ENCODE measurements at places on chromosomes 6 and 20.

- no peak for DNase-seq
Observed at GRCh38 chr20:31505903-31506302, 8.3 kb upstream of the HM13 start.

- no peak for DNase-seq
Observed at GRCh38 chr6:127812985-127813698, 87.7 kb downstream of the THEMIS start.

DNA sequence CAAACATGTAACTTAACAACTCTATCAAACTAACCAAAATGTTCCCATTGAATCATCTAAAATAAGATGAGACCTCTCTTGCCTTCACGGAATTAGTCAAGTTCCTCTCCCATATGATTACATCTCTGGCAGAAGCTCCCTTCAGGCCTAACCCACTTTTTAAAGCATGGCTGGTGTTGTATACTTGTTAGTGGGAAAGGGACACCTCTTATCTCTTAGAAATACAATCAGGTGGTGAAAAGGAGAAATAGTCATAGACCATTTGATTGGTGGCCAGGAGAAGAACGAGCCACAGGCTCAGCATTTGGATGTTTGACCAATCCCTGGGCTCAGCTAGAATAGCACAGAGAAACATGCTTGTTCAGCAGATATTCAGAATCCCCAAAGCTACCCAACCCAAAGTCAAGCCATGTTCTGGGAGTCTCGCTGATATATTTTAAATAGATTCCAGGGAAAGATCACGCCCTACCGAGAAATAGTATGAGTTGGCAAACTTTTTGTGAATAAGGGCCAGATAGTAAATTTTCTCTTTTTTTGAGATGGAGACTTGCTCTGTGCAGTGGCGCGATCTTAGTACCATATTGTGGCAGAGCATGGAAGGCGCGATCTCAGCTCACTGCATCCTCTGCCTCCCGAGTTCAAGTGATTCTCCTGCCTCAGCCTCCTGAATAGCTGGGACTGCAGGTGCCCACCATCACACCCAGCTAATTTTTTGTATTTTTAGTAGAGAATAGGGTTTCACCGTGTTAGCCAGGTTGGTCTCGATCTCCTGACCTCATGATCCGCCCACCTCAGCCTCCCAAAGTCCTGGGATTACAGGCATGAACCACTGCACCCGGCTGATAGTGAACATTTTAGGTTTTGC is 126.3 kb upstream of the MYLIP start:
- no peak for DNase-seq

- DNase-seq, result no peak
Observed at GRCh38 chr20:53220482-53221307, 248.5 kb downstream of the TSHZ2 start.

GRCh38 chr20:1313236-1313964 is 15.5 kb downstream of the SDCBP2 start:
- DNase-seq, result peak; percentile 47

GRCh38 chr6:1770968-1771723 is 161.4 kb downstream of the FOXC1 start:
- DNase-seq, result peak; percentile 12

- no peak for DNase-seq
Observed at GRCh38 chr20:5122873-5123260, 3.1 kb upstream of the PCNA start.

GRCh38 chr20:46731770-46732169 is 22.3 kb downstream of the SLC2A10 start:
- no peak for DNase-seq

DNA sequence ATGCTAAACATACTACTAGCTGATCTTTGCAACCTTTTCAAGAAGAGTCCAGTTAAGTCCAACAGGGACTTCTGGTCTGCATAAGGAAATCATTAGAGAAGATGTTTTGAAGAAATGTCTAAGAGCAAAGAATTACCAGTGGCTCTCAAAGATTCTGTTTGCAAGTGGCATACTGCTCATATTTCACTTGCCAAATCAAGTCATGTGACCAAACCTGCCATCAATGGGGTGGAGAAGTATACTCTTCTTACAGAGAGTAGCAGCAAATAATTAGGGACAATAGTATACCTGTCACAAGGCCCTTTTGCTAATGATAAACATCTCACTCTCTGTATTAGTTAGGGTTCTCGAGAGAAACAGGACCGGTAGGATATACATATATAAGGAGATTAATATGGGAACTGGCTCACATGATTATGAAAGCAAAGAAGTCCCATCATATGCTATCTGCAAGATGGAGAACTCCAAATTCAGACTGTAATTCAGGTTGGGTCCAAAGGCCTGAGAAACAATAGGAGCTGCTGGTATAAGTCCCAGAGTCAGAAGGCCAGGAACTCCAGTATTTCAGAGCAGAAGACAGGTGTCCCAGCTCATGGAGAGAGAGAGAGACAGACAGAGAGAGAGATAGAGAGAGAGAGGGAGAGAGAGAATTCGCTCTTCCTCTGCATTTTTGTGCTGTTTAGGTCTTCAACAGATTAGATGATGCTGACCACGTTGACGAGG is 111.5 kb downstream of the LCA5 start:
- no peak for DNase-seq

- peak; percentile 46 for DNase-seq
Observed at GRCh38 chr20:51531141-51531710, 11.3 kb downstream of the NFATC2 start.

- no peak for DNase-seq
Observed at GRCh38 chr20:9359561-9360308, 154.7 kb upstream of the LAMP5 start.

- DNase-seq, result peak; percentile 75
Observed at GRCh38 chr6:16761471-16762267, 409 bp upstream of the ATXN1 start.

- DNase-seq, result no peak
Observed at GRCh38 chr20:17684077-17684888, 2.2 kb upstream of the RRBP1 start.

- no peak for DNase-seq
Observed at GRCh38 chr6:112036088-112036637, 17.7 kb upstream of the CCN6 start.

DNA sequence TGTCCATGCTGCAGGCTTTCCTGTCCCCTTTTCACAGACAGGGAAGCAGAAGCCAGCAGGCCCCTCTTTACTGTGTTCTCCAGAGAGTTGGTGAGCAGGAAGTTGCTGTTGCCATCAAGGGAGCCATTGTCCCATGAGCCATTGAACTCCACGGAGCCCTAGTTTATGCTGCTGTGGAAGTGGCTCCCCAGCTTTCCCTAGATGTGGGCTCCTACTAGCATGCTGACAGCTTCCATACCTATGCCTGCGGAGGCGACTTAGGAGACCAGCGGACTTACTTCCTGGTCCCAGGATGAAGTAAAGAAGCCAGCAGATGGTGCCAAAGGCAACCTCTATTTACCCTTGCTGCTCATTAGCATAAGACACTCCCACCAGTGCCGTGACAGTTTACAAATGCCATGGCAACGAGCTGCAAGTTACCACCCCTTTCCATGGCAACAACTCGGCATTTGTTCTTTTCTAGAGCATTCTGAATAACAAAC is 30.8 kb upstream of the FKBP1A start:
- no peak for DNase-seq
